CD4-positive, alpha-beta T cell treated with Interleukin-17A for 1 hour (primary cell): ENCODE measurements at places on chromosomes 16 and 17.
A peak's percentile ranks its signal among the peaks of the same experiment; 100 is the strongest.

- DNase-seq, result no peak
Observed at GRCh38 chr16:59611556-59611955, 877.4 kb upstream of the GOT2 start.

- DNase-seq, result peak; percentile 22
Observed at GRCh38 chr16:79372503-79373184, 227.9 kb downstream of the MAF start.

DNA sequence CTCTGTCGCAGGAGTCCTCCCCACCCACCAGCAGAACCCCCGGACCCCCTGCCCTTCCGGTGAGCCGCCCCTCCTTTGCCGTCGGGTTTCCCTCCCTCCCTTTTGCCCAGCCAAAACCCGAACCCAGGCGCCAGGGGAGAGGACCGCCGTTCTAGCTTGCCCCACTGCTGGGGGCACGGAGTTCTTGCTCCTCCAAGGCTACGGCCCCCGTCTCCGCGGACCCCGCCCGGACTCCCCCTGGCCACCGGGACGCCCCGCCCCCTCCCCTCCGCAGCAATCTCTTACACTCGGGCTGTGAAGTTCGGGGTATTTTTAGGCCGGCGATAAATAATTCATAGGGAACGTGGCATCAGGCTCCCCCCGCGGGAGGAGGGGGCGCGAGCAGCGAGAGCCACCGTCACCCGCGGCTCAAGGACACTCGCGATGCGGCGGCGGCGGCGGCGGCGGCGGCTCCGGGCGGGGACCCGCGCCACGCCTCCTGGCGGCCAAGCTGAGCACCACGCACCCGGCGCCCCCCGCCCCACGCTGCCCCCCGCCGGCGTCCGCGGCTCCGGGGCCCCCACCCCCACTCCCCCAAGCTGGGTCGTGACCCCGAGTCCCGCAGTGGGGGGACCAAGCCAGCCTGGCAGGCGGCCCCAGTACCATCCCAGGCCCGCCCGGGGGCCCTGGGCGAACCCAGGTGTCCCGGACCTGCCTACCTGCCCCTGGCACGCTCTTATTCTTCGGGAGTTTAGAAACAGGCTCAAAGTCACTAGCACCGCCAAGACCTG is at the start of gene GRIN2C:
Gene GRIN2C (minus strand): TSS at position 427 of the 770 bp plus-strand sequence. CDS start 4,793 bp downstream, outside the sequence.
- DNase-seq, result peak; percentile 30

GRCh38 chr16:87212026-87212425 is 105.2 kb downstream of the C16orf95 start:
- DNase-seq, result no peak

DNA sequence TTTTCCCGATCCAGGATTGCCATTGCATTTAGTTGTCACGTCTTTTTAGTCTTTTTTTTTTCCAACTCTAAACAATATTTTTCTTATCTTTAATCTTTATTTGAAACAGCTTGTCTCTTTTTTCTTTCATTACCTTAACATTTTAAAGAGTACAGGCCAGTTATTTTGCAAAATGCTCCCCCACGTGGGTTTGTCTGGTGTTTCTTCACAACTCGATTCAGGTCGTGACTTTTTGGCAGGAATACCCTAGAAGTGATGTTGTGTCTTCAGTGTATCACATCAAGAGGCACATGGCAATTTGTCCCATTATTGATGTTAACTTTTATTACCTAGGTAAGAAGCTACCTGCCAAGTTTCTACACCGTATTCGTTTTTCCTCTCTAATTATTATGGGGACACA is 17.9 kb downstream of the CMC2 start:
- no peak for DNase-seq

- DNase-seq, result no peak
Observed at GRCh38 chr16:11797957-11798299, 870 bp upstream of the ZC3H7A start.

GRCh38 chr17:78736526-78737079 is 45.5 kb downstream of the CYTH1 start:
- peak; percentile 80 for DNase-seq

DNA sequence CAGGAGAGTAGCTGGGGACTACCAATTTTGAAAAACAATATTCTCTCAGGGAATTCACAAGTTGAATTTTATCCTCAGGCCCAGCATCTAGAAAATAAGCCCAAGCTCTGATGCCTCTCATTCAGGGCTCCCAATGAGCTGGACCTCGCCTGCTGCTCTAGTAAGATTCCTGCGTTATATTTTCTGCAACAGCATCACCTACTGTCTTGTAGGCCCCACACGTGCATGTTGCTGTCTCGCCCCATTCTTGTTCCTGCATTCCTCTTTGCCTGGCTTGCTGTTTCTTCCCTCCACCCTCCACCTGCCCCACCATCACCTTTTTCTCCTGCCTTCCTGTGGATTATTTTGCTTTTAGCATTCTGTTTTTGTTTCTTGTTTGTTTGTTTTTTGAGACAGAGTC is 8.3 kb upstream of the ST6GALNAC2 start:
- DNase-seq, result no peak

DNA sequence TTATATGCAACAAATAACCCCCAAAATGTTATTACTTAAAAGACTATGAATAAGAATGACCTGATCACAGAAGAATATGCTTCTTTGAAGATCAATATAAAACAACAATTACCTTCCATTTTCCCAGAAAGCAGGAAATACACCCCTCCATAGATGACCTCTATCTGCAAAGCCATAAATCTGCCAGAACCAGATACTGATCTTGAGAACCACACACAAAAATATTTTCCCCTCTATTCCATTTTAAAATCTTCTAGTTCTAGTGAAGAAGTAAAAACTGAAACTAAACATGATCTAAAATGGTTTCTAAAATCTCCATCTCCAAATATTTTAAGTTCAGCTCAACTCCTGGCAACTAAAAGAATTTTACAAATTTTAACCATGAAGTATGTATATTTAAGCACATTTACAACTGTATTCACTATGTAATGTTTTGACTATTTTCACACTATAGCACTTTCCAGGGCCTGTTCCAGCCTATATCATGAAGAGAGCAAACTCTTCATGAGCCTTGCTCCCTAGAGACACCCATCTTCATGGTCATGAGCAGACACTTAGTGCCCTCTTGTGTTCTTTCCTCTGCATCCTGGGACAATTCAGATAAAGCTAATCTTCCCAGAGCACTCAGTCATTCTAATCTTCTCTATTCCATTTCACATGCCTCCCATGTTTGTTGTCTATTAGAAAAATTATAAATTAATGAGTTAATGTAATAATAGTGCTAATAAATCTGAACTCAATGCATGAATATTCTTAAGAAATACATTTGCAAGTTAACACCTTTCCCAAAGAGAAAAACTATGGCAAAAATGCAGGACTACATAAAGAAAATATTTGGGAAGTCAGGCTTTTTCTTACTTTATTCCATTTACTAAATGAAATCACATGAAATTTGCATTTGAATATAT is 87.0 kb downstream of the HELZ start:
- DNase-seq, result peak; percentile 10

DNA sequence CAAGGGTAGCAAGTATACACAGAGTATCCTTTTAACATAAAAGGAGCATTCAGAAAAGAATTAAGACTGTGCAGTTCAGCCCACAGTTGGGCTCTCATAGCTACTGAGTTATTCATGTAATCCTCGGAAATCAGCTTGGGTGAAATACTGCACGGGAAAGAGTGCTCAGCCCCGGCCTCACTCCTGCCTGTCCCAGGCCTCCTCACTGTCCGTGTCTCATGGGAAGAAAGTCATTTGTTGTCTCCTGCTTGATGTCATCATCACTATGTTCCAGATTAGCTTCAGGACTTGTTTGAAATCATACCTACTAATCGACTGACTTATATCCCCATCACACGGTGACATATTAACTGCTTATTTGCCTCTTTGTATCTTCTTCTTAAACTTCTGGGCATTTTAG is 223.3 kb upstream of the CHMP6 start:
- no peak for DNase-seq

GRCh38 chr16:64996641-64997040 is 125.2 kb downstream of the CDH11 start:
- no peak for DNase-seq

DNA sequence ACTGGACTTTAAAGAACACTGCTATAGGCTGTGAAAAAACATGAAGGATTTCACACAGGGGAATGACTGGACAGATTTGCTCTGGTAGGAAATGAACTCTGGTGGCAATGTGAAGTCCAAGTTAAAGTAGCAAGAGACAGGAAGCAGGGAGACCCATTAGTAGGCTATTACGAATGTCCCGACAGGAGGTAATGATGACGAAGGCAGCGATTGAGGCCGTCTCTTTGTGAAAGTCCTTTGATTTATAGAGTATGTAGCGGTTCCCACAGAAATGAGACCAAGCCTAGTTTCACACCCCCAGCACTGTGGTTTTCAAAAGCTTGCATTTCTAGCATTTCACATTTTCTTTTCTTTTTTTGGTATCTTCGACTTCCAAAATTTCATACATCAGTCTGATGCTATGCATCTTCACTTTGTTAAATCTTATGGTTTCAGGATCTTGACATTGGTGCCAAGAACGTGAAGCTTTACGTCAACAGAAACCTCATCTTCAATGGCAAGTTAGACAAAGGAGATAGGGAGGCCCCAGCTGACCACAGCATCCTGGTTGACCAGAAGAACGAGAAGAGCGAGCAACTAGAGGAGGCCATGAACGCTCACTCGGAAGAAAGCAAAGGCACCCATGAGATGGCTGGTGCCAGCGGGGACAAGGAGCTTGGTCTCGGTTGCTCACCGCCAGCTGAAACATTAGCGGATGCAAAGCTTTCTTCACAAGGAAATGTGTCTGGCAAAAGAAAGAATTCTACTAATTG is 189.8 kb downstream of the KATNIP start:
- no peak for DNase-seq

- DNase-seq, result no peak
Observed at GRCh38 chr16:87790292-87791100, 24.7 kb upstream of the KLHDC4 start.

- DNase-seq, result peak; percentile 36
Observed at GRCh38 chr17:49209061-49209571, 1.3 kb downstream of the GNGT2 start.

- no peak for DNase-seq
Observed at GRCh38 chr16:7400117-7400890, 67.7 kb downstream of the RBFOX1 start.

- DNase-seq, result no peak
Observed at GRCh38 chr17:39404542-39405378, 3.3 kb upstream of the FBXL20 start.

GRCh38 chr17:73776351-73777130 is 132.3 kb upstream of the SDK2 start:
- DNase-seq, result no peak

- DNase-seq, result no peak
Observed at GRCh38 chr17:76714336-76714735, 3.6 kb upstream of the MXRA7 start.

GRCh38 chr17:83026311-83026811 is 53.0 kb upstream of the METRNL start:
- no peak for DNase-seq

- no peak for DNase-seq
Observed at GRCh38 chr16:87878704-87879103, 9.4 kb upstream of the SLC7A5 start.

- DNase-seq, result no peak
Observed at GRCh38 chr17:58326609-58327362, 1.8 kb downstream of the TSPOAP1 start.

GRCh38 chr16:85613604-85614337 is 649 bp downstream of the GSE1 start:
- DNase-seq, result peak; percentile 13

- DNase-seq, result no peak
Observed at GRCh38 chr17:31475378-31476162, 84.1 kb downstream of the RAB11FIP4 start.

DNA sequence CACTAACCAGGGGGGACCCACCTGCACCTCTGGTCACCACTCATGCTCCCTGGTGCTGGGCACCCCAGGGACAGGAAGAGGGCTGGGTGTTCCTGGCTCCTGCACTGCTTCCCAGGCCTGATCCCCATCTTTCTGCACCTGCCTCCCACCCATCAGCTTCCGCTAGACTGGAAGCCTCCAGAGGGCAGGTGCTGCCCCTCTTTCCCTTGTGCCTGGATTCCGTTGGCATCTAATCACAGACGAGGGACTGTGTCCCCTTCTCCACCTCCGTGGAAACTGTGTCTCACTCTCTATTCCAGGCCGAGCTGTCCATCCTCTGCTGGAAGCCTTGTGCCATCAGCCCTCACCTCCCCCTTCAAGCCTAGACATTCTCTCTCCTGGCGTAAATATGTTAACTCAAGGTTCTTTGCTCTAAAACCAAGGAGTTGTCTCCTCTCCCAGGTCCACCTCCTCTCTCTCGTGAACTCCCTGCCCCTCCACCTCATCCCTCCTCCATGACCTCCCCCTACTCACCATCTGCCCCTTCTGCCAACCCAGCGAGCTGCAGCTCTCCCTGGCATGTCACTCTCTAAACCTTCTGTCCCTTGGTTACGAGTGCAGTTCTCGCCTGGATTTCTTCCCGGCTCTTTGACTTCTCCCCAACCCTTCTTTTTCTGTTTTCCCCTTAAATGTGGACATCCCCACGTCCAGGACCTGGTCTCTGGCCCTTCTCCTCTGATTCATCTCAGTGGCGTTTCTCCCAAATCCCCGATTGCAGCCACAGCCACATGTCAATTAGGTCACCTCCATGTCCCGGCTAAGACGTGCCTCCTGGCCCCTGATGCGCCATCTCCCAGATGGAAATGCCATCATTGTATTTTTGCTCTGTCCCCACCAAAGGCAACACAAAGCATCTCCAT is 107.7 kb downstream of the SEC14L1 start:
- no peak for DNase-seq

DNA sequence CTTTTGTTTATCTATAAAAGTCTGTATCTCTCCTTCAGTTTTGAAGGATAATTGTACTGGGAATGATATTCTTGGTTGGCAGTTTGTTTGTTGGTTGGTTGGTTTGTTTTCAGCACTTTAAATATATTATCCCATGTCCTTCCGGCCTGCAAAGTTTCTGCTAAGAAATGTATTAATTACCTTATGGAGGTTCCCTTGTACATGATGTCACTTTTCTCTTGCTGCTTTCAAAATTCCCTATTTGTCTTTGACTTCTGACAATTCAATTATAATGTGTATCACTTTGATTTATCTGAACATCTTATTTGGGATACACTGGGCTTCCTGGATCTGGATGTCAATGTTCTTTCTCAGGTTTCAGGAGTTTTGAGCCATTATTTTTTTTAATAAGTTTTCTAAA is 4.1 kb upstream of the KRT34 start:
- DNase-seq, result no peak

DNA sequence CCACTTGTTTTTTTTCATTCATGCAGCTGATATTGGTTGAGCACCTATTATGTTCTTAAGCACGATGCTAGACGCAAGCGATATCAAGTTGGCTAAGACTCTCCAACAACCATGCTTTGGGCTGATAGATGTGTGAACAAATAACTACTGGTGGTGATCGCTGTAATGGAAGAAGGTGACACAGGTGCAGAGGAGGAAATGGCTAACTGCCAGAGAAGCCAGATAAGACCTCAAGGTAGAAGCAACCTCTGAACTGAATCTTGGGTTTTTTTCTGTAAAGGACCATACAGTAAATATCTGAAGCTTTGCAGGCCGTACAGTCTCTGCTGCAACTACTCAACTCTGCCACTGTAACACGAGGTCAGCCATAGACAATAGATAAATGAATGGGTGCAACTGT is 97.9 kb downstream of the C17orf67 start:
- no peak for DNase-seq

DNA sequence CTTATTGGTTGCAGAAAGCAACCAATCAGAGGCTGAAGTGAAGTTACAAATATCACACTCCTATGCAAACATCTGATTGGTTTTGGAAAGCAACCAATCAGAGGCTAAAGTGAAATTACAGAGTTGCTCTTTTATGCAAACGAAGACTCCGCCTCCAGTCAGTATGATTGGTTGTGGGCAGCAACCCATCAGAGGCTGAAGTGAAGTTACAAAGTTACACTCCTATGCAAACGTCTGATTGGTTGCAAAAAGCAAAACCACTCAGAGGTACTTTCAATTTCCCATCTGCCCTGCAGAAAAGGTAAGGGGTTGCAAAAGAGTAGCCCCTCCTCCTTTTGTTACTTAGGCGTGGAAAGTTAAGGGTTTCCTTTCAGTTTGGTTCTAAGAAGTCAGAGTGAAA is 697.3 kb downstream of the MAF start:
- DNase-seq, result no peak
